ENCODE measurements at places on chromosomes 7 and 10.

DNA sequence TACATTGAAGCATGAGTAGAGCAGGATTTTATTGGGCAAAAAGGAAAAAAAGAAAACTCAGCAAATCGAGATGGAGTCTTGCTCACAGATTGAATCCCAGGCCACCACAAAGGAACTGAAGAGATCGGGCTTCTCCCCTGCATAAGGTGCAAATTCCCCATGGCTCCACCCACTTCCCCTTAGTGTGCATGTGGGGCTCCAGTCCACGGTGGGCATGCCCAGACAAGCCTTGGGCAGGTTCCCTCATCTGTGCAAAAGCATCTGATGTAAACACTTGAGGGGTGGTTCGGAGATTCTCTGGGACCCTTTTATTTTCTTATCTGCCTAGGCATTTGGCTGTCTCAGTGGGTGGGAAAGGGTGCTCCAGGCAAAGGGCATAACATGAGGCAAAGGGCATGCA lies 150.7 kb downstream of the CFTR start:
- DNase-seq = no peak

GRCh38 chr10:113819989-113820388 lies 33.9 kb downstream of the DCLRE1A start:
- no peak for DNase-seq

DNA sequence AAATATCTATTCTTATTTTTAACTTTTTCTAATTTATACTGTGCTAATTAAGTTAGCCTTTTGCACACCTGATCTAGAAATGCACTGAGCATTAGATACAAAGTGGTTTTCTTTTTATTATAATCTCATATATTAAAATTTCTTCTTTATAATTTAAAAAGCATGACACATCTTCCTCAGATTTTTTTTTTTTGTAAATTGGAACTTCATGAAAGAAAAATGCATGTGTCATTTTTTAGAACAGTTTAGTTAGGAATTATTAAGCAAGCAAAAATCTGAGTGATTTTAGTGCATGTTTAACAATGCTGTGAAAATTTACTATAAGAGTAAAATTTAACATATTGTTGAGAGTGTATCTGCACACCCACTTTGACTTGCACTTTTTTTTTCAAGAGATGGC lies 367.9 kb downstream of the TFEC start:
- no peak for DNase-seq

DNA sequence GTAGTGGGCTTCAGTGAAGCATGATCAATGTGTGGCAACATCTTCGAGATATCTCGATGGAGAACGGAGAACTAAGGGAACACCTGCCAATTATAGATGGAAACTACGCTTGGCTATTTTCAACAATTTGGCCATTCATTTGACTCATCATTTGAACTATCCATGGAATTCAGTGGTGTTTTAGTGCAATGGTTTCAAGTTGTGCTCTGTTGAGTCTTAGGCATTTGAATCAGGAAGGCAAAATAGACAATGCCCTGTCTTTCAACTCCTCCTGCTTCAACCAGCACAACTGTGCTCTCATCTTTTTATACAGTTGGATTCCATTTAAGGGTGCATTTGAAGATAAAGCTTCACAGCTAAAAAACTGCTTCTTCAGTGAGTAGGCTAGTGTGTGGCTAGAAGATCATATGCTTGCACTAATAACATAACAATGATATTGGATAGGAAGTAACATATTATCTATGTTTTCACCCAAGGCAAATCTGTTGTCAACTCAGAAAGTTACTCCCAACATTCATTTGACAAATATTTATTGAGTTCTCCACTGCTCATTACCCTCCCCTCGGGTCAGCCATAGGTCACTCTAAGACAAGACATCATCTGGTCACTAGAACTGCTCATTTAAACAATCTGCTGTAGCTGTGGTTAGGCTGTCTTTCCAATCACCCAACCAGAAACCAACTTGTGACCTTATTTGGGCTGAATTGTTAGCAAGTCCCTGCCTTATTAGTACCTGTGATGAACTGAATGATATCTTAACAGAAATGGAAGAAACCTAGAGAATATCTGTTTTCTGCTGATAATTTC lies 314.1 kb upstream of the SP4 start:
- no peak for DNase-seq

DNA sequence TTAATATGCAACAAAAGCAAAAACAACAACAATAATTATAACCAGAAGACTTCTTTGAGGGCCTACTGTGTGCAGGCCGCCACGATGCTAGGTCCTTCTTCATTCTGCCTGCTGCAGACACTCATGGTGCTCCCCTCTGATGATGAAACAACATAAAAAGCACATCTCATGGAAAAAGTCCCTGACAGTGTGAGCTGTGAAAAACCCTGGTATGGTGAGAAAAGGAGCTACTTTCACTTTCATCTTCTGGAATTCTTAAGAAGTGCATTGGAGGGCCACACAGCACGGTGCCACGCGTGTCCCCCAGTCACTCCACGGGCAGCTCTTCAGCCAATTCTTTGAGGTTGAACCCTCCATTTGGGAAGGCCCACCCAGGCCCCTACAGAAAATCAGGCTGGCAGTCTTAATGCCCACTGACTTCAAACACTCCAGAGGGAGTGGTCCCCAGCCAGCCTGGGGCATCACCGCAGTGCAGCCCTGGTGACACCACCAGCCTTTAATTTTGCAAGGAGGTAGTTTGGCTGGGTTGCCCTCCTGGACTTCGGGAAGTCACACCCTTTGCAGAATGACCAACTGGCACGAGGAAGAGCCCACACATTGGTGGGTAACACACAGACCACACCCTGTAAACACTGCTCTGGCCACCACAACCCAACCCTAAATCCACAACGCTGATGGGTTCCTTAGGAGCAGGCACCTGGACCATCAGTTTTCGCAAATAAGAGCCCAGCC lies 7.7 kb downstream of the KCNMA1 start:
- no peak for DNase-seq

DNA sequence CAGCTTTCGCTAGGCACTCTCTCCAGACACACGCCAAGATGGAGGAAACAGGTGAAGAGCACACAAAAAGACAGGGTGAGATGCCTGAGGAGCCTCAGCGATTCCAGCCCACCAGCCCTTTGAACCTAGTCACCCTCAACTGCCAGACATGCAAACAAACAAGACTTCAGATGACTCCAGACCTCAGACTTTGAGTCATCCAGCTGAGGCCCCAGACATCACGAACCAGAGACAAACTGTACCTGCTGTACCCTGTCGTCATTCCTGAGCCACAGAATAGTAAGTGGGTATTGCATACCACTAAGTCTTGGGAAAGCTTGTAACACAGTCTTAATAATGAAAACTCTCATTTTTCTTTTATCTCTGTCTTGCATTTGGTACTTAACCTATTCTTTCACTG lies 126.6 kb upstream of the LSM8 start:
- DNase-seq = no peak

All from PC-9 (cell line).